ENCODE measurements at places on chromosomes 12 and 14. TPM values are rescaled to one million over a fixed set of nuclear protein-coding genes. Genes with fewer than 3 reads are reported as not detected.

Gene RABGGTA
- total RNA-seq: 34.5 TPM

Gene NTF3
- total RNA-seq: 8.6 TPM

Gene CYP27B1
- 4.0 TPM for total RNA-seq

DNA sequence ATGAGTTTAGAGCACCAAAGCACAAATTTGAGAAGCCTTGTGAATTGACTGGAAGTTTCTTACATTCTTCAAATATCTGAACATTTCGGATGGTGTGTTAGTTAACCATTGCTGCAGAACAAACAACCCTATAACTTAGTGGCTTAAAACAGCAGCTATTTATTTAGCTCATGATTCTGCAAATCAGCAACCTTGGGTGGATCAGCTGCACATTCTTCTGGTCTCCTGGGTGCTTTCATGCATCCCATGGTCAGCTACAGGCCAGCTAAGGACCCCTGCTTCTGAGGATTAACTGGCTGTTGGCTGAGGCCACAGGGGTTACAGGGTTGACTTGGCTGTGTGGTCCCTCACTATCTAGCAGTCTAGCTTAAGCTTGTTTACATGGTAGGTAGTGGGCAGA is 114.0 kb upstream of the HIF1A start:
- DNase-seq: no peak

GRCh38 chr14:80781972-80782367 is 159.6 kb downstream of the CEP128 start:
- no peak for DNase-seq

DNA sequence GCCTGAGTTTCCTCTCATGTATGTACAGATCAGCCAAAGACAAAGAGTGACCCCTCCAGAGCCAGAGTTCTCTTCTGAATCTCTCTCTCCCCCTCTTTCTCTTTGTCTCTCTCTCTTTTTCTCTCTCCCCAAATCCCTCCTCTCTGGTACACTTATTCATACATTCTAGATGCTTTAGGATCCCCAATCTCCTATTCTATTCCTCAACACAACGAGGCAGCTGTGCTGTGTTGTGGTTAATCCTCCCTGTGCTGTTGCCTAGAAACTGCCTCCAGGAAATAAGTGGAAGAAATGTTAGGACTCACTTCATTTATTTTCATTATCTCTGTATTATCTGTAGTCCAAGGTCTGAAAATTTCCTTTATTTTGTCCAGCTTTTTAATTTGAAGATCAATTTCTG is 350.5 kb upstream of the OR4E1 start:
- no peak for DNase-seq

DNA sequence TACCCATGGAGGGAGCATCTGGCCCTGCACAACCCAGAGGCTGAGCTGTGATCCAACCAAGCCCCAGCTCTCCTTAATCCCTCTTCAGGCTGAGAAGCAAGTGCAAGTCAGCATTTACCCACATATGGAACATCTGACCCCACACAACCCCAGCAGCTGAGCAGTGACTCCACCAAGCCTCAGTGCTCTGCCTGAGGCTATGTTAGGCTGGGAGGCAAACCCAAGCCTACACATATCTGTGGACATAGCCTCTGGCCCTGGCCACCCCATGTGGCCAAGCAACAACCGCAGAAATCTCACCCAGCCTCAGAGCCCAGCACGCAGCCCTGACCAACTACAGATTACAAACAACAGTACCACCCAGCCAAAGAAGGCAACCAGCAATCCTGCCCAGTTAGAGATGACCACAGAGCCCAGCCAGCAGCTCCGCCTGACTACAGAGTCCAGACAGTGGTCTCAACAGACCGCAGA is 142.8 kb downstream of the NUAK1 start:
- DNase-seq: no peak

DNA sequence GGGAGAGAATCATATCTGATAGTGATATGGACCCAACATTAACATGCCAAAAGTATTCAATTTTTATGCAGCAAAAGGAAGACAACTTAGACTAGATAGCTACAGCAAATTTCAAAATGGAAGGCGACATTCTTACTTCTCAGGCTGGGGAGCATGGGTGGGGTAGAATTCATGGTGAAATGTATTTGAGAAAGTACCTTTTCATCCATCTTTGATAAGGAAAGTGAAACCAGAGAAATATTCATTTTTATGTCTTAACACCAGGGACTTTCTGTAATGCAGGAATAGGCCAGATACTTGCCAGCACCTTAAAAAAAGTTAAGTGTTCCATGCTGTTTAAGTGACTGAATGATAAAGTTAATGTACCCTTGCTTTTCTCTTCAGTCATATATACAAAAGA is 13.4 kb downstream of the BTG1 start:
- no peak for DNase-seq

DNA sequence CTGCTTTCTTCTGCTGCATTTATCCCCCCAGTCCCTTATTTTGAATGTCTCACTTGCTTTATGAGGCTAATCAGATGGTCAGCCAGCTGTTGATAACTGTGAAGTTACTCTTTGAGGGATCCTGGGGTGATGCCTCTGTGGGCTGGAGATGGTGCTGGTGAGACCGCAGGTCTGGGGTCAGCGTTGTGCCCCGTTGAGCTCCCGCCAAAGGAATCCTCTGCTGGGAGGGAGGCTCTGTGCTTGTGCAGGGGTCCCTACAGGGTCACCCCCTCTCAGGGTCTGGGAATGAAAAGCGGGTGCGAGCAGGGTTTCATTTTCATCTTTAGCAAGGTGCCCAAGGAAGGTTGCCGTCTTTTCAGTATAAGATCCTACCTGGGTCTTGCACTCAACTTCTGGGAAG is 161.2 kb upstream of the RTL1 start:
- DNase-seq: peak; percentile 0

DNA sequence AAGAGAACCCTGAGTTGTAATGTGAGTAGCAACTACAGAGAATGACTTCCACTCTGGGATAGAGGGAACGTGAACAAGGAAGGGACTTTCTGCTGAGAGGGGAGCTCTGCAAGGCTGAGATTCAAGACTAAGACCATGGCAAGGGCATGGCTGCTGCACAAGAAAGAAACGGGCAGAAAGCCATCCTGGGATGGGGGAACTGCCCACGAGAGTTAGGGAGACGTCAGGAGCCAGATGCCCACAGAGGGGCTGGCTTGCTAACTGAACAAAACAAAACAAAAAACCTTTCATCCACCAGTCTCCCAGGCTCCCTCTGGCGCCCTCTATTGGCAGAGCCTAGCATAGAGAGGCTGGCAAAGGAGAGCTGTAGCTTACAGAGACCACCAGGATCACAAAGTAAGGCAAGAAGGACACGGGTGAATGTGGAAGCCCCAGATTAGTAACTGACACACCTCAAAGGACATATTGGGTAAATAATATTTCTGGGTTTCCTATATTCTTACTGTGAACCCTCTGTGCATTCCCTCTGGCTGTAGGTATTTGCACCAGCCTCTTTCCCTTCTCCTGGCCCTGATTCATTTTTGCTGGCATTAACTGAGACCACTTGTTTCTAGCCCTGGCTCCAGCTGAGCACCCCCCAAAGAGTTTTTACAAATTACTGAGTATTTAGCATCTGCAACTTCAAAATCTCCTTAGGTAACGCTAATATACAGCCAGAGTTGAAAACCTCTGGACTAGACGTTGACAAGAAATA is 338.3 kb downstream of the EMP1 start:
- DNase-seq: peak; percentile 56

DNA sequence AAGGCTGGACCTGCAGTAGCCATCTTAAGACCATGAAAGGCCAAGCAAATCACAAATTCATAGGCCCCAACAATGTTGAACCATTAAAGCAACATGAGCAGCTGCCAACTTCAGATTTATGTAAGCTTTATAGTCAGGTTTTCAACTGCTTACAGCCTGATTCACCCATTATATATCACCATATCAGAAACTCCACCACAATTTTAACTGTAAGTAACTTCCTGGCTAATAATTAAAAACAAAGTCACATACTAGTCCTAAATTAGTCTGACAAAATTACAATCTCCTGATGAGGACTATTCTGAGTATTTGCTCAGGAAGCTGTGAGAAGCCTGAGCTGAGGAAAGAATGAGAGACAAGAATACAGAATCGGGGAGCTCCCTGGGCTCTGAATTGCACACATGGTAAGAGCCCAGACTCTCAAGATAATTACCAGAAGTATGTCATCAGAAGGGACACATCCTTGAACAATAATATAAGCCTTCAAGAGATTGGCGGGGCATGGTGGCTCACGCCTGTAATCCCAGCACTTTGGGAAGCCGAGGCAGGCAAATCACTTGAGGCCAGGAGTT is 55.1 kb downstream of the NUMB start:
- no peak for DNase-seq

Data from mesothelial cell of epicardium (in vitro differentiated cells).